Skin of body (tissue), 3 donors: ENCODE measurements at places on chromosomes 11 and 22. TPM values are rescaled to one million over a fixed set of nuclear protein-coding genes. Genes with fewer than 3 reads are reported as not detected.

The AP1B1 gene
- 27.0 TPM for total RNA-seq

DNA sequence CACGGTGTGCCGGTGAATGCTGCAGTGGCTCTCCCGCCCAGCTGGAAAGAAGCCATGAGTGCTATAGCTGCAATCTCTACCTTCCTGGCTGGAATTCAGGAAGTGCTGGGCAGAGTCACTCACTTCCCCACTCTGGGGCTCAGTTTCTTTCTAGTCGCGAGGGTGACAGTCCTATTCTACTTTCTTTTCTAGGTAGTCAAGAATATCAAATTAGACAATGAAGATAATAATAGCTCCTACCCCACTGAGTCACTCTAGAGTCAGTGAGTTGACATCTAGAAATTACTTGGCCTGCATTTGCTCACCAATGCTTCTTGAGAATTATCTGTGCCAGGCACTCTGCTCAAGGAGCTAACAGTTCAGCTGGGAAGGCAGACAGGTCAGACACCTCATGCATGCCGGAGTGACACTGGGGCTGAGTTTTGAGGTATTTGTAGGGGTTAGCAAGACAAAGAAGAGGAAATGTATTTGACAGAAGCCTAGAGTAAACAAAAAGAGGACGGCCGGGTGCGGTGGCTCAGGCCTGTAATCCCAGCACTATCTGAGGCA, 3.2 kb downstream of the CENPM start:
- DNase-seq, result no peak

GRCh38 chr22:37069319-37069718, 17.8 kb downstream of the KCTD17 start:
- no peak for DNase-seq

DNA sequence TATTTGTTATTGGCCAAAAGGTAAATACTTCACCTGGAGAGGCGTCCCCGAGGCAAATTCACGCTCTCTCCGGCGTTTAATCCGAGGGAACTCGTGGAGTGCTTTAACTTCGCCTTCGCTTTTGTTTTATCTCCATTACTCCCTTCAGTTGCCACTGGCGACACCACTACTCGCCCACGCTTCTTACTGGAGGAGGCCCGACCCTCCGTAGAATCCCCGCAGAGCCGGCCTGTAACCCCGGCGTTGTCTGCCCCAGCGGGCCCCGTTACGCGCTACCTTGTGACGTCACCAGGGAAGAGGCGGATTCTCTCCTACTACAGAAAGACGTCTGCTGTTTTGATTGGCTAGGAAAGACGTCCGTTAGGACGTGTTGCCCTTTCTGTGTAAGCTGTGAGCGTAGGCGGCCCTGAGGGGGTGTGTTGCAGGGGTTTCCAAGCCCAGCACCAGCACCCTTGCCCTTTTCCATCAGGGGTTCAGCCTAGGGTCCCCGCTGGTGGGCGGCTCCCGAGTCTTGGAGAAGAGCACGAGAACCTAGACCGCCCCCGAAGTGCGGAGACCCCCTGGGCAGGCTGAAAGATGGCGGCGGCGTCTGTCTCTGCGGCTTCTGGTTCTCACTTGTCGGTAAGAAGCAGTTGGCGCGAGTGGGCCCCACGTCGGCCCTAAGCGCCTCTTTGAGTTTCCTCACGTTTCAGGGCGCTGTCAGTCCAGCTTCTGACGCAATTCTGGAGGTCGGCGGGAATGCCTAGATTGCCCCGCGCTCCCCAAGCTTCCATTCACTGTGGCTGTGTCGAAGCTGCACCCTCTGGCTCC, at the start of gene CEP57:
TSS of gene CEP57 (plus strand) at position 376 of the 810 bp plus-strand sequence. CDS start at position 577, 201 bp downstream.
- peak; percentile 97 for DNase-seq

DNA sequence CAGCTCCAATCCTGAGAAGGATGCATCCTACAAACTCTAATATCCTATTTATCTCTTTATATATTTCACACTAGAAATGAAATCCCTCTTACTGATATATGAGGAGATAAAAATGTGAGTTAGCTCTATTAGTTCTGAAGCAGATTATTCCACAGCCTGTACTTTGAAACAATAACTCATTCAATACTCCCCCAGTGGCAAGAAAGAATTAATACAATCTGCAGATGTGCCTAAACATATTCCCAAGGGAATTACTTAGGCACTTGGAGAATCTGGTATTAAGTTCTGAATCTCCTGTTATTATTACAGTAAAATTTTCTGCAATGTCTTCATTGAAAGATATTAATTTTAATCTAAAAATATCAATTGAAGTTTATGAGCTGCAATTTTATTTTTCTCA, 59.4 kb downstream of the DDI1 start:
- no peak for DNase-seq

DNA sequence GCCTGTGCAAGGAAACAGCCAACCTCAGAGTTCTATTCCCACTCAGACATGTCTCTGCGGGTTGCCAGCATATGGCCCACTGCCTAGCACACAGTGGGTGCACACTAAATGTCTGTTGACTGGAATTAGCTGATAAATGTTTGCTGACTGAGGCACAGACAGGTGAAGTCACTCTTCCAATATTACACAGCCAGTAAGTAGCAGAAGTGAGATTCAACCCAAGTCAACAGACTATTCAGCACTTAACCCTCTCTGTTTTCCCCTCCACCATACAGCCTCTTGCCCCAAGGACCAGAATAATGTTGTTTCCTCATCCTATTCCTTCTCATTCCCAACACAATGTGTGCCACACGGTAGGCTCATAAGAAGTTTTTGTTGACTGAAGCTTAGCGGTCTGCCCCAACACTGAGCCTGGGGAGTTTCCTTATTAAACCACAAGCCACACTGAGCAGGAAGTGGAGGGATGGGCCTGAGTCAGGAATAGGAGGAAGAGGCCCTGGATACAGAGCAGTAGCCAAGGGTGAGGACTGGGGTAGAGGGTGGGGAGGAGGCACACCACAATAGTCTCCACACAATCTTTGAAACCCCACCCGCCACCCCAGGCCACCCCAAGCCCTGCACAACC, 15.7 kb upstream of the IL10RA start:
- DNase-seq, result no peak

- no peak for DNase-seq
Observed at GRCh38 chr11:121415856-121416255, 36.3 kb upstream of the SORL1 start.
